ENCODE measurements at places on chromosomes 6 and 20.

- no peak for DNase-seq
These were observed 101.2 kb downstream of the JPH2 start for GRCh38 chr20:44085616-44086434.

- DNase-seq, result no peak
These were observed 5.8 kb upstream of the ADAM33 start for GRCh38 chr20:3687655-3688054.

DNA sequence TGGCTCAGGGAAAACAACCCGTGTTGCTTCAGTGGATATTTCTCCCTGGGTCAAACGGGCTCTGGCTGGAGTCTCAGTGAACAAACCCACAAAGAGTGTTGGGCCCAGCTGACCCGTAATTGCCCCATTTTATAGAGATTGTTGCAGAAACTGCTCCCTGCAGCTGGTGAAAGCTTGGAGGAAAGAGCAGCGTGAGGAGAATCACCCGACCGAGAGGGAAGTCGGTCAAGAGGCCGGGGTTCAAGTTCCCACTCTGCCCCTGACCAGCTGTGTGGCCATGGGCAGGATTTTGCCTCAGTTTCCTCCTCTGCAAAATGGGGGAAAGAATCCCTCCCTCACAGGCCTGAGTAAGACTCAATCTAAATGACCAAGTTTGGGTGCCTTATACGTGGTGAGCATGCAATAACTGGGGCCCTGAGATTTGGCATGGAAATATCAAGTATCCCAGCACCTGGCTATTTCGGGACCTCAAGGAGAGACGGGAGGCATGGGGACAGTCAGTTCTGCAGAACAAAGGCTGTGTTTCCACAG is 1.7 kb upstream of the TGM2 start:
- DNase-seq, result no peak

- DNase-seq, result no peak
These were observed 10.8 kb upstream of the CPNE5 start for GRCh38 chr6:36850021-36850420.

DNA sequence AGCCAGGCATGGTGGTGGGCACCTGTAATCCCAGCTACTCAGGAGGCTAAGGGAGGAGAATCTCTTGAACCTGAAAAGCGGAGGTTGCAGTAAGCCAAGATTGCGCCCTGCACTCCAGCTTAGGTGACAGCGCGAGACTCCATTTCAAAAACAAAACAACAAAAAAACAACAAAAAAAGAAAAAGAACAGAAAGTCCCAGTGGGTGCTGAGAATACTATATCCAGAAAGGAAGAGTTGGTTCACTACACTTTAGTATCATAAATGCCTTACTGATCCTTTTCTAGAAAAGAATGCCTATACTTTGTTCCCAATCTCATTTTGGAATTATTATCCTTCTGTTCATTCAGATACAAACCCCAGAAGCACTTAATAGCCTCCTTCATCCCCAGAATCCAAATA is 20.9 kb upstream of the ADGRG6 start:
- no peak for DNase-seq

DNA sequence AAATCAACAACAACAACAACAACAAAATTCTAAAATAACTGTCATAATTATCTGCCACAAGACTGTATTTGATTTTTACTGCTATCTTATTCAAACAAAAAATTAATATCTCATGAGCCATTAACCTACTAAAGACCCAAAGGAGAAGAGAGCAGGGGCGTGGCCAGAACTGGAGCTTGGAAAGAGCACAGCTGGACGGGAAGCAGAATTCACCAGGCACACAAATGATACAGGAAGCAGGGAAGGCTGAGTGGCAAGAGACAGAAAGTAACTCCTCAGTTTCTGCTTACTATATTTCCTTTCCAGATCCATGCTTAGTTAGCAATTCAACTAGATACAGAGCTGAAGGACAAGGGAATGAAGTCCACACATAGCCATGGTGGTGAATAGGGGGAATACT is 54.4 kb downstream of the FKBP5 start:
- no peak for DNase-seq

GRCh38 chr20:48772183-48772976 is 55.4 kb downstream of the PREX1 start:
- no peak for DNase-seq

DNA sequence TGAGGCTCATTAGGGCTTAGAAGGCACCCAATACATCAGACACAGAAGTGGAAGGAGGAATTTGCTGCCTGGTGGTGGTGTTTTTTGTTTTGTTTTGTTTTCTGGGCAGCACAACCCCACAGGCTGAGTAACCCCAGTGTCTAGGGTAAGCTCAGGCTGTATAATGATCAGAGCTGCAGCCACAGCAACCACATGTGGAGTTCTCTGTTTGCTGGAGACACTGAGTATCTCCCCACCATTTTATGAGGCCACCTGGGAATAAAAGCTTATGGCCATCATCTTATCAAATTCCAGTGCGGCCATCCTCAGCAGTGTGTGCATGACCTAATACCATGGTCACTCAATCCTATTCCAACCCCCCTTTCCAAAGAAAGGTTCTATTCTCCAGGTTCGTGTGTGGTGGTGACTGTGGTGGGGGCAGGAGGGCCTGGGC is 3.4 kb upstream of the DLL1 start:
- no peak for DNase-seq

GRCh38 chr6:44327760-44328159 is 14.6 kb upstream of the AARS2 start:
- no peak for DNase-seq

DNA sequence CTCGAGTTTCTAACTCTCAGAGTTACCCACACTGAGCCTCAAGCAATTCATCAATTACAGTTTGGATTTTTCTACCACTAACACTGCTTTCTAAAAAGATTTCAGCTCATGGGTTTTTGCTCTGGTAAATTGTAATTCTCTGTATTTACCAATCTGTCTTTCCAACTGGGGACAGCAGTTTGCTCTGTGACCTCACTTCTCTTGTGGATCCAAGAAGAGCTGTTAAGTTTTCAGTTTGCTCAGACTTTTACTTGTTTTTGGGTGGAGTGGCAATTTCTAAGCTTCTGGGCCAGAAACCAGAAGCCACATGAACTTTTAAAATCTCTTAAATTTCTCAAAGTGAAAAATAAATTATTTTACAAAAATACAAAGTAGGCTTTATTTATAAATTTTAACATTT is 74.2 kb downstream of the ROS1 start:
- DNase-seq, result no peak

- peak; percentile 52 for DNase-seq
These were observed at the start of gene DNAAF9 for GRCh38 chr20:3407040-3407770. DNAAF9 (minus strand) TSS chr20:3407669; CDS start chr20:3407557, 112 bp downstream.

DNA sequence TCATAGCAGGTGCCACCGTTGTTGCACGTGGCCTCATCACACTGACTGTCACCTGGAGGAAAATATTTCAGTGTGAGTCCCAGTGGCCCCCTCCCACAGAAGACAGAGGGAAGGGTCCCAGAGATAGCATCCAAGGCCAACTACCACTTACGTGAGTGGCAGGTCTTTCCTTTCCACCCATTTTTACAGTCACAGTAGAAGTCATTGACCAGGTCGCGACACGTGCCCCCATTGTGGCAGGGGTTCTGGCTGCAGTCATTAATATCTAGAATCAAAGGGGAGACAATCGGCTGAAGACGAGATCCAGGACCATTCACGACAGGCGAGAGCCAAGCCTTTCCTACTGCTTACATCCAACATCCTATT is 28.6 kb downstream of the JAG1 start:
- no peak for DNase-seq

- no peak for DNase-seq
These were observed 135.5 kb upstream of the SUPT3H start for GRCh38 chr6:45513213-45513618.

- no peak for DNase-seq
These were observed 17.4 kb downstream of the SPINT3 start for GRCh38 chr20:45497971-45498494.

DNA sequence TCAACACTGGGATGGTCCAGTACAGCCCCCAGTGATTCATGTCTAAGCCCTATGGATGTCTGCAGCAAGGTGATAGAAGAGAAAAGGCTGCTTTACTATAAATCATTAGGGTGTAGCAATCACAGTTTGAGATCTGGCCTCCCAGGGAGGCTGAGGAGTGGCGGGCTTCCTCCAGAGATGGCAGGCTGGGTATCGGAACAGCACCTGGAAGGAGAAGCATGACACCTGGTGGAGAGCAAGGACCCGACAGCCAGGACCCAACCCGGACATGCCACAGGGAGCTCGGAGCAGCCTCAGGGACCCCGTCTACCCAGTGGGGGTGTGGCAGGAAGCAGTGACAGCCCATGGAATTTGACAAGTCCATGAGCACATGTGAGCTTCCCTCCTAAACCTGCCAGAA is 114.8 kb upstream of the CD93 start:
- peak; percentile 4 for DNase-seq

GRCh38 chr20:4961746-4962145 is 39.6 kb downstream of the SLC23A2 start:
- DNase-seq, result no peak

- no peak for DNase-seq
These were observed 121.9 kb downstream of the SIM1 start for GRCh38 chr6:100342830-100343229.

GRCh38 chr20:57774951-57775350 is 65.1 kb upstream of the PMEPA1 start:
- no peak for DNase-seq

DNA sequence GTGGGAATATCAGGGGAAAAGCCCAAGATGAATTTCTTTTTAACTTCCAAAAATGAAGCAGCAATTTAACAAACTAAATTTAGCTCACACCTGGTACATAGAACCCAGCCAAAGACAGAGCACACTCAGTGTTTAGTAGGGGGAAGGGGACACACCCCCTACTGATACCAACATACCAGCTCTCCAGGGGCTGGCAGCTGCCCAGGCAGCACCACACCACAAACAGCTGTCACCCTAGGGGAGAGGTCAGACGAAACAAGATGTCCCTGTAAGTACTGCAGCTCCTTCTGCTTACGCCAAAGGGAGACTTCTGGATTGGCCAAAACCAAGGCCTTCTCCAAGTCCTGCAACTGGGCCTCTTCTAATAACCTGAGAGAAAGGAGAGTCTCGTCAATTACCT is 26.0 kb downstream of the MDN1 start:
- DNase-seq, result no peak

- DNase-seq, result no peak
These were observed 1.5 kb downstream of the GPANK1 start for GRCh38 chr6:31663126-31663960.

DNA sequence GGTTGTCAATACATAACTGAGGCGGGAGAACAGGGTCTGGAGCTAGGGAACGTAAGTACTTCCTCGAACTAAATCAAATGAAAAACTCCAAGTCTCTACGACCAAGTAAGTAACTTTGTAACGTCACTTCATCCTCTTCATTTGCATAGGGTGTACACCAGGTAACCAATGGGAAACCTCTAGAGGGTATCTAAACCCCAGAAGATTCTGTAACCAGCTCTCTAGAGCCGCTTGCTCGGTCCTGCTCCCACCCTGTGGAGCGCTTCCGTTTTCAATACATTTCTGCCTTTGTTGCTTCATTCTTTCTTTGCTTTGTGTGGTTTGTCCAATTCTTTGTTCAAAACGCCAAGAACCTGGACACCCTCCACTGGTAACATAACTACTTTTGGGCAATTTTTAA is 133.5 kb upstream of the TMEM170B start:
- DNase-seq, result no peak

Data from NCI-H1930 (cell line).